Central memory CD8-positive, alpha-beta T cell (primary cell): ENCODE measurements at places on chromosomes 6 and 20.

GRCh38 chr20:36390719-36391415, 84.7 kb downstream of the DLGAP4 start:
- no peak for DNase-seq

DNA sequence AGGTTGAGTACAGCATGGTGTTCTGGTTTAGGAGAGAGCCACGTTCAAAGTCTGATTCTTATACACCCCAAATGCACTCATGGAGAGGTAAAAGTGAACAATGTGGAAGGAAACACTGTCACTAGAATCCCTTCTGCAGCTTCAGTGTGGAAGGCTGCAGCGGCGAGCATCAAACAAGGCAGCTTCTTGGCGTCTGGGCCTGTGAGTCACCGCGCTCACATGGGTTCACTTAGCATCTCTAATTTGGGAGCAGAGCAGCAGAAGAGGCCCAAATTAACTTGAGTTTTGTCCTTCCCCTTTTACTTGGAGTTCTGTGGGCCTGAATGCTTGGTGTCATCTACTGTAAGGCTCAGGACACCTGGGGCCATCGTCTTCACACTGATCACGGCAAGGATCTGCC, 10.9 kb upstream of the E2F1 start:
- DNase-seq: no peak

DNA sequence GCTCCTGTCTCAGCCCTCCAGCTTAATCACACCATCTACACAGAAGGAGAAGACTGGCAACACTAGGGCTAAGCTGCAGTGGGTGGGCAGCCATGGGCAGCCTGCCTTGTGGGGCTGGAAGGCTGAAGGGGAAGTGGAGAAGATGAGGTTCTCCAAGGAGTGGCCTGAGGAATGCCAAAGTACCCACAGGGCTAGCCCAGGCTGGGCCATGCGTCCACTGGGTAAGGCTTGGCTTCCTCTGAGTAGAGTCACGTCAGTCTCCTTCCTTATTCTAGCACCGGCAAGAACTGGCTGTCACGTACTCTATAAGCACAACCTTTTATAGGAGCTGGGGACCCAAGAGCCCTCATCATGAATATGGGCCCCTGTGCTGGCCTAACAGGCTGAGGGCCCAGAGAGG, 110.6 kb upstream of the SIRPA start:
- DNase-seq: no peak

GRCh38 chr6:126170978-126171382, 168.9 kb upstream of the CENPW start:
- no peak for DNase-seq

GRCh38 chr20:34825530-34826362, at the start of gene NCOA6:
TSS of gene NCOA6 (minus strand) at chr20:34825651. CDS start at chr20:34782355, 43,296 bp downstream.
- peak; percentile 58 for DNase-seq

GRCh38 chr20:49595811-49596561, 28.0 kb upstream of the PTGIS start:
- no peak for DNase-seq
